Stimulated activated CD8-positive, alpha-beta memory T cell treated with anti-CD3 and anti-CD28 coated beads, Interleukin-12 subunit alpha, Interleukin-12 subunit beta, amount 100 ng/mL, for 4 hours (primary cell): ENCODE measurements at places on chromosomes 2 and 18.

DNA sequence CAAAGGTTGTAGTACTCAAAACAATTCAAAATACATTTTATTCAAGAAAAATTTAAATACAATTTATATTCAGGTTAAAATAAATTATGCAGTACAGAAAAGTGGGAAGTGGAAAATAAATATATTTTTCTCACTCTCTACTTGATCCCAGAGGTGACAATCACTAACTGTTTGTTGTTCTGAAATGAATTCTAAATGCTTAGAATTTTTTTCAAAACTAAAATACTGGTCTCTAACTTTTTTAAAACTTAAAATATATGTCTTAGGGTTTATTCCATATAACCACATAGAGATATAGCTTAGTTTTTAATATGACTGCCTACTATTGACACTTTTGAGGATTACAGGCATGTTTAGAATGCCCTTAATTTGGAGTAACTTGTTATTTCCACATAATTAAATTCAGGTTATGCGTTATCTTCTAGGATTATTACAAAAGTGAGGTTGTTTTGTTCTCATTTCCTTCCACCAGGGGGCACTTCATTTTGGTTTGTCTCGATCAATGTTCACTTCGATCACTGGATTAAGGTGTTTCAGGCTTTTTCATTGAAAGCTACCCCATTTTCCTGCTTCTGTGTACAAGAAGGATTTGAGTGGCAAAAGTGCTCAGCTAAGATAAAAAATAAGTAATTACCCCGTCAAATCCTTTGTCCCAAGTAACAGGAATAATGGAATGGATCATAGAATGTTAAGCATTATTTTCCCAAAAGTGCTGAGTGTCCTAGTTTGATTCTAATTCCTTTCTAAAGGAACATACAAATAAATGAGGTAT, 27.1 kb upstream of the TFPI start:
- no peak for DNase-seq

- DNase-seq = no peak
Measured at GRCh38 chr18:70296289-70296688, 7.4 kb downstream of the SOCS6 start.

- DNase-seq = no peak
Measured at GRCh38 chr18:79121746-79122474, 52.7 kb downstream of the ATP9B start.

- no peak for DNase-seq
Measured at GRCh38 chr18:6661692-6662415, 67.7 kb upstream of the ARHGAP28 start.

DNA sequence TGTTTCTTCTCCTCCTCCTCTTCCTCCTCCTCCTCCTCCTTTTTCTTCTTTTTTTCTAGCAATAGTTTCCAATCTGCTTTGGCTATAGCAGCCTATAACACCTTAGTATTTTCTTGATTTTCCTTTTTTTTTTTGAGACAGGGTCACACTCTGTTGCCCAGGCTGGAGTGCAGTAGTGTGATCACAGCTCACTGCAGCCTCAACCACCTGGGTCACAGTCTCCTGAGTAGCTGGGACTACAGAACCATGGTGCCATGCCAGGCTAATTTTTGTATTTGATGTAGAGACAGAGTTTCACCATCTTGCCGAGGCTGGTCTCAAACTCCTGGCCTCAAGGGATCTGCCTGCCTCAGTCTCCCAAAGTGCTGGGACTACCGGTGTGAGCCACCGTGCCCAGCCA, 10.7 kb upstream of the THNSL2 start:
- no peak for DNase-seq

DNA sequence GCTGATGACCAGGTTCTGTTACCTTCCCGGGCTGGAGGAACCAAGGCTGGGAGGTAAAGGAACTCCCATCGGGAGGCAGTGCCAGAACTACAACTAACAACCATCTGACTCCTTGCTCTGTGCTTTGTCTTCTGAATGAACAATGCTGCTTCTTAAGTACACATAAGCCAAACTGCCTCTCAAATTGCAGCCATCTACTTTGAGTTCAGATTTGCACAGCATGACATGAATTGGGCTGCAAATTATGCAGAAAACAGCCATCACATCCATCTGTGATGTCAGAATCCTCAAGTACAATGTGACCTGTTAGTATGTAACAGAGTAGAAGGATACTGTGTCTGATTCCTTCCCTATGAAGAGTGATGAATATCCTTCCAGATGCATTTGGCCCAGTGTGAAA, 290.6 kb downstream of the ZNF521 start:
- no peak for DNase-seq

GRCh38 chr2:27572439-27572838, 10.4 kb upstream of the ZNF512 start:
- no peak for DNase-seq

DNA sequence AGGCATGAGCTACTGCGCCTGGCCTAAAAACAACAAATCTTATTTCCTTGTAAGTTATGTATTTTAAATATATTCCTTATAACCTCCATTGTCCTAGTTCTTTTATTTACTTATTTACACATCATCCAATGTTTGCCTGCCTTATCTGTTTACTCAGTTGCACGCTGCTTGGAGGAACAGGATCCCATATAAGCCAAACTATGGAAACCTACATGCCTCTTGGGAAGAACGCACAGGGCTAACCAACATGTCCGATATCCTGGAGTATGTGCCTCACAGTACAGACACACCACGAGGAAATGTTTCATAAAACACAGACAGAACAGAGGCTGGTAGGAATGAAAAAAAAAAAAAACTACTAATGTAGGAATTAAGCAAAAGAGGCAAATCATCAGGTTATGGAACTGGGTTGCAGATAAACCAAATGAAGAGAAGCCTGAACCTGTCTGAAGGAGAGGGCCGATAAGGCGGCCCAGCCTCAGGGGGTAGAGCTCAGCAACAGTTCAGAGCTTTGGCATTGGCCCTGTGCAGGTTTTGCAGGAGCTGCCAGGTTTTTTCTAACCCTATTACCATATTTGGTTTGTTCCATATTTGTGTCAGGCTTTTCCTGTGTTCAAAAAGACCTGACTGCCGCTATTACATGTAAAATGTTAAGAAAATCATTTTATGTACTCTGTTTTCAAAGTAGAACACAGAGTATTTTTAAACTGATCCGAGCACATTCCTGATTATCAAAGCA, 19.9 kb upstream of the SP3 start:
- no peak for DNase-seq

DNA sequence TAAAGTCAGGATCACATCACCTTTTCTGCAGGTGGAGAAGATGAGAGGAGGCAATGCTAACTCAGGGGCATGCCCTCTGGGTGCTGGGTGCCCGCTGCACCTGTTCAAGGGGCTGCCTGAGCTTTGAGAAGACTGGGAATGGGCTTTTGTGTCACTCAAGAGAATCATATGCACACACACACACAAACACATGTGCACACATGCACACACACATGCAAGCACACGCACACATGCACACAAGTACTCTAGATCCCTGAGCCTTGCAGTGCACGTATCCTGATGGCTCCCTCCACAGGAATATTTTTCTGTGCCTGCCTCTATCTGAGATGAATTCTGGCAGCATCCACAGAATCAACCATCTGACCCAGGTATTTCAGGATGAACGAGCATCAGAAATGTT, 110.0 kb upstream of the TEX51 start:
- no peak for DNase-seq

- DNase-seq = no peak
Measured at GRCh38 chr2:159661286-159661685, 44.9 kb upstream of the BAZ2B start.

DNA sequence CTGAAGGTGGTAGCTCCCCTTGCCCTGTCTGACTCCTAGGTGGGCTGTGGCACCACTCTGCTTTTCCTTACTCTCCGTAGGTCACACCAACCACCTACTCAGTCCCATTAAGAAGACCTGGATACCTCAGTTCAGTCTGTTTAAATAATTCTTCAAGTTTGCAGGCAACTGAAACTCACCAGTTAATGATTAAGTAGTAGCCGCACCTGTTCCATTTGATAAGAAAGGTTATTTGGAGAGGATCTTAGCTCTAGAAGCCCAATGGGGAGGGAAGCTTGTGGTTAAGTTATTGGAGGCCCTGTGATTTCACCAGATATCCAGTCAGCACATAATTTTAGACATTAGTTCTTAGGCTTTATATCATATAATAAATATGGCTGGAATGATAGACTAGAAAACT, 1193.0 kb downstream of the DPP10 start:
- no peak for DNase-seq

DNA sequence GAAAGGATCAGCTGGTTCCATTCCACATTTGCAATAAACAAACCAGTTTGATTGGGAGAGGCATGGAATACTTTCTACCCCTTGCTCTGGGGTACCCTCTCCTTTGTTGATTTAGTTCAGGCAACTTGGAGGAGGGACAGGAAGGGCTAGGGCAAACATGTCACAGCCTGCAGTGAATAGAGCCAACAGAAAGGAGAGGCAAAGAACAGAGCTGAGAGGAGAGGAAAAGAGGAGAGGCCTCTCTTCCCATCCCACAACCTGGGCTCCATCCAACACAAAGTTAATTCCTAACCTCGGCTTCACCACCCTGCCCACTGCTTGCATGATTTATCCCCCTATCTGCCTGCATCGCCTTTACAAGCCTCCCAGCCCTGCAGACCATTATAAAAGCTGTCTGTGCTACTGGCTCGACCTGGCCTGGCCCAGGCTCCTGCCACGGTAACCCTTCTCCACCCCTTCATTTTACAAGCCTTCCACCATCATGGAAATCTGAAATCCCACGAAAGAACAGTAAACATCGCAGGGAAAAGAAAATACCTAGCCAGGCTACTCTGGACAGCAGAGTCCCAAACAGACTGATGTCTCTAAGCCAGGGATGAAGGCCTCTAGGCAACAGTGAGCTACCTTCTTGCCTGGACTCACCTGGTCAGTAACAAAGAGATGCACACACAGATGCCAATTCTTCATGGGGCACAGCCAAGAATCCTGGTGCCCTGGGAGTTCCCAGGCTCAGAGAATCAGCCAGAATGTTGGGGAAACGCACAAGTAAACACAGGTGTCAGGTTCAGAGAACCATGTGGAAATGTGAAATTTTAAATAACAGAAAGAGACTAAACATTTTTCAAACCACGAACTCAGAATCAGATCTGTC, 43.6 kb downstream of the NHEJ1 start:
- no peak for DNase-seq

DNA sequence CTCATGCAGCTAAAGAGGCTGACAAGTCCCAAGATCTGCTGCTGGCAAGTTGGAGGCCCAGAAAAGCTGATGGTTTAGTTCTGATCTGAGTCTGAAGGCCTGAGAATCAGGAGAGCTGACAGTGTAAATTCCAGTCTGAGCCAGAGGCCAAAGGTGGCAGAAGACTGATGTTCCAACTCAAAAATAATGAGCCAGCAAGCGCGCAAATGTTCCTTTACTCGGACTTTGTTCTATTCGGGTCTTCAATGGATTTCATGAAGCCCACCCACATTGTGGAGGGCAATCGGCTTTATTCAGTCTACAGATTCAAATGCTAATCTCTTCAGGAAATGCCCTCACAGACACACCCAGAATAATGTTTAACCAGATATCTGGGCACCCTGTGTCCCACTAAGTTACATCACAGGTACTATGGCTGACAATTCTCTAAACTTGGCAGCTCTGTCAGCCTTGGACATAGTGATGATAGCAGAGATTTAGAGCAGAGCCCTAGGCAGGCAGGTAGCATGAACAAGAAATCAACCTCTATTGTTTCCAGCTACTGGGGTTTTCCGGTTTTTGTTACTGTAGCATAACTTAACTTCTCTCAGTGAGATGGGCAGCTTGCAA, 318.5 kb downstream of the HRH4 start:
- DNase-seq = no peak
